Hepatocyte (in vitro differentiated cells): ENCODE measurements at places on chromosomes 5 and 9. TPM values are rescaled to one million over a fixed set of nuclear protein-coding genes. Genes with fewer than 3 reads are reported as not detected.

The BRIX1 gene
- 27.5 and 28.7 TPM in 2 replicates for total RNA-seq

The SPATA6L gene
- total RNA-seq: 1.0 and 2.5 TPM in 2 replicates

The CD274 gene
- total RNA-seq: 0.07 TPM in 1 of 2 replicates, not detected in the other

The PTBP3 gene
- 57.7 and 64.5 TPM in 2 replicates for total RNA-seq

DNA sequence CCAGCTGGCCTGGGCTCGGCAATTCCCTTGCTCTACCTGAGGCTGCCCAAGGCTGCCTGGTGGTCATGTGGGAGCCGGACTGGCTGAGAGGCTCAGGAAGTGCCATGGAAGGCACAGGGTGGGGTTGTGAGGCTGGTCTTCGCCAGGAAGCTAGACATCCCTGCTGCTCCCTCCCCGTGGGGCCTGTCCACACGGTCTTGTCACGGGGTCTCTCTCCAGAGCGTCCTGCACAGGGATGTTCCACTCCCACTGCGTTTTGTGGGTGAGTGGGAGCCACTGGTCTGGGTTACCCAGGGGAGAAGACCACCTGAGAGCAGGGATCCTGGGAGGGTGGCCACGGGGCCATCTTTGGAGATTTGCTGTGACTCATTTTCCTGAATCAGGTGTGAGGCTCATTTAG, 11.6 kb downstream of the GADD45G start:
- no peak for DNase-seq

GRCh38 chr9:114449236-114449635, 56.0 kb downstream of the WHRN start:
- no peak for DNase-seq

GRCh38 chr5:54658010-54658409, 140.5 kb downstream of the SNX18 start:
- DNase-seq: peak; percentile 56

DNA sequence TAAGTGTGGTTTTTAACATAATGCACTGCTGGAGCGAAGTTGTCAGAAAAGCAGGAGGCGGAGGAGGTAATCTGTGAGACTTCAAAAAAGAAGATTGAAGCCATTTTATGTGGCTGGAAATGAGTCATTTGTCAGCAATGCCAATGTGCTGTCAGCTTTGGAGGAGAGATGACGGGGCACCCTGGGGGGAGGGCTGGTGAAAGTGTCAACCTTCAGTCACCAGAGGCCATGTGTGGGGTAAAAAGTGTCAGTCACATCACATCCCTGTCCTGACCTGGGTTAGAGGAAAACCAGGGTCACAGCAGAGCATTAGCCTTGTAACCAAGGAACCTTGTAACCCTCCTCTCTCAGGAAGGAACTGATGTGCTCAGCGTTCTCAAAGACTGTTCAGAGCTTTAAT, 59.1 kb downstream of the TLR4 start:
- no peak for DNase-seq

- DNase-seq: no peak
Observed at GRCh38 chr9:12544700-12545099, 148.5 kb upstream of the TYRP1 start.

DNA sequence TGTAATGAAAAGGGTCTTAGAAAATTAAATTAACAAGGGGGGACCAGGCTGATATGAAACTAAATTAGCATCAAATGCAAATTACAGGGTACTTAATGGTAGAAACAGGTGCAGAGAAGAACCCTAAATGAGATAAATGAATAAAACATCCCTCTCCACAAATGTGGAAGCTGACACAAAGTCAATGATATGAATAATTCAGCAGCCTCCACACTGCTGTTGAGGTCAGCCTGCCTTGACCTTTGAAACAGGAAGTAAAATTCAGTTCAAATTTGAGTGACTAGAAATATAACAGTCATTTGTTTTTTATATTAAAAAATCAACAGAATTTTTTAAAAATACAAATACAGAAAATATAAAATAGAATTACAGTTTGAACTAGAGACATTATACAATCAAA, 40.0 kb downstream of the EBF1 start:
- no peak for DNase-seq

- no peak for DNase-seq
Observed at GRCh38 chr5:88258636-88259035, 10.0 kb downstream of the TMEM161B start.

DNA sequence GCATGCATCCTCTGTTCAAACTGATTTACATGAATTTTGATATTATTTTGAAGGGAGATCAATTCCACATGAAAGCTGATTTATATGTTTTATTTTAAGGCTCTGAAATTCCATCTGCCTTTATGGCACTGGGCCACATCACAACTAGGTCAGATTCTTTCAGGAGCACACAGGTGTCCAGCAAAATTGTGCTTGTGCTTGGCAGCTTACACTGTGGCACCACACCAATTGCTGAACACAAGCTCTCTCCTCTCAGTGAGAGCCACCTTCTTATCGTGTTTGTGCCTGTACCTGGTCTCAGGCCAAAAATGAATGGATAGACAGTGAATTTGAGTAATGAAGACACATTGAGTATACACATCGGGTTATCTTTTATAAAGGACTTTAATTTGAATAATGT, 200.4 kb downstream of the CDH10 start:
- no peak for DNase-seq

DNA sequence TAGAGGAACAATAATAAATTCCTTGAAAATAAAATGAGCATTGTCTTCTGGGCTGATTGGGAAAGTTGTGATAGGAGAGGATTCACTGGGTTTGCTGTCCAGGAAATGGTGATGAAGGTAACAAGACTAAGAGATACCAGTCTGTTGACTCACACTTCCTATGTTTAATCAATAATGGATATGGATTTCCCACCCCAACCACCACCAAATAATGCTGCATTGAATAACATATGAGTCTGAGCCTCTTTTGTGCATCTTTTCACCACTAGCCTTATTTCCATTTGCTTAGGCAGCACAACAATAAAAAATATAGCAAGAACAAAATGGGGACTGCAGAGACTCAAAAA, 120.2 kb upstream of the NFIB start:
- DNase-seq: no peak

DNA sequence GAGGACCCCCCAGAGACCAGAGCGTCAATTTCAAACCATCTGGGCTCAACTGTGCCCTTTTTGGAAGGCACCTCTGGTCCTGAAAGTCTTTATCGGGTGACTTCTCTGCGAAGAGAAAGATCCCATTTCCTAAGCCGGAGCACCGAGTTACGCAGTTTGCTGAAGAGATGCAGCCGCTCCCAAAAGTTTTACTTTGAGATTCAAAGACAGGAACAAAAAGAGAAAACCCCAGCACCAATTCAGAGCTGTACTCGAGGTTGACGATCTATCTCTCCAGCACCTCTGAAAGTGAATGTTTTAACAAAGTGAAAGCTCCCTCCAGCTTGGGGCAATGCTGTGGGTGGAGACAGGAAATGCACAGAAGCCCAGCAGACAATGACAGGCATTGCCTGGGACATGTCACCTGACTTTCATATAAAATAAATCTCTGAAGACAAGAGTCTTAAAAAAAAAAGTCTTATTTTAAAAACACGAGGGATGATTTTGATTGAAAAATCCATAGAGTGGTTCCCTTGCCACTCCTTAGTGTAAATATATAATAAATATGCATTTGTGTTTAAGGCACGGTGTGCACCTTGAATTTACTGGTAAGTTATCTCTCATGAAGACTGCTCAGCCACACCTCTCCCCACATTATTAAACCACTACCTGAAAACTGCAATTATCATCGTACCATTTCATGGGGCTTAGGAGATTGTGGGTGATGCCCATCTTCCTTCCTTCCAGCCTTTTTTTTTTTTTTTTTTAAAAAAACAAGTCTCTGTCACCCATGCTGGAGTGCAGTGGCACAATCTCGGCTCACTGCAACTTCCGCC, 79.9 kb downstream of the FNBP1 start:
- DNase-seq: no peak

DNA sequence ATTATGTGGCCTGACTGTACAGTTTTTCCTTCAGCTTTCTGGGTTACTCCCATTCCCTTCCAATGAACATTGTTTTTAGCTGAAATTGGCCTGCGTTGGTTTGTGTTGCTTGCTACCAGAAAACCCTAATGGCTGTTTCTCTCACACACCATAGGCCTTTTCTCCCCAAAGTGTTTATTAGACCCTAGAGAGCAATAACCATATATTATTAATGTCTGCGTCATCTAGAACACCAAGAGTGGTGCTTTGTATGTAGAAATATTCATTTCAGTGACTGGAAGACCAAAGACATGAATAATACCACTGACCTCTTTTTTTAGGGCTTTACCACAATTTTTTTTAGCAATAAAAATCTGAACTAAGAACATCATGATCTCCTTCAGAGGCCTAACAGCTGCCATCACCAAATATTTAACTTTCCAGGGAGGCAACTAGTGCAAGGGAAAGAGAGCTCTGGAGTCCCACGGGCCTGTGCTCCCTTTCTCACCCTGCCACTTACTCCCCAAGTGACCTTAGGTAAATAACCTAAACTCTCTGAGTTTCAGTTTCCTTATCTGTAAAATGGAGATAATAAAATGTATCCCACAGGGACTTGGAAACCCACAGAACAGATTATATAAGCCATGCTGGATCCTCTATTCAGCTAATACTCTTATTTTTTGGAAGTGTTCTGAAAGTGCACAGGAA, 201.9 kb upstream of the ISL1 start:
- no peak for DNase-seq

DNA sequence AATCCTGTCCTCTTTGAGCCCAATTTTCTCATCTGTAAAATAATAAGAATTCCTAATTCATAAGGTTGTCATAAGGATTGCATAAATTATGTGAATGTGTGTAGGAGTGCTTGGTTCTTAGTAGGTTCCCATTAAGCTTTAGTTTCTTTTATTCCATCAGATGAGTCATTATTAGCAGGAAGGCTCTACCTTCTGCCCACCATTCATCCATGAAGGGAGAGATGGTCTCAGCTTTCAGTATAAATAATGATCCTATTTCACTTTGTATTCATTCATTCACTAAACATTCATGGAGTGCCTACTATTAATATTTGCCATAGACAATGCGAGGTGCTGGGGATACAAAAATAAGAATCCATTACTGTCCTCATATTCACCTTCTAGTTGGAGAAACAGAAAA, 3.0 kb downstream of the CMYA5 start:
- DNase-seq: no peak

GRCh38 chr5:156402387-156402921, 75.5 kb downstream of the SGCD start:
- no peak for DNase-seq

DNA sequence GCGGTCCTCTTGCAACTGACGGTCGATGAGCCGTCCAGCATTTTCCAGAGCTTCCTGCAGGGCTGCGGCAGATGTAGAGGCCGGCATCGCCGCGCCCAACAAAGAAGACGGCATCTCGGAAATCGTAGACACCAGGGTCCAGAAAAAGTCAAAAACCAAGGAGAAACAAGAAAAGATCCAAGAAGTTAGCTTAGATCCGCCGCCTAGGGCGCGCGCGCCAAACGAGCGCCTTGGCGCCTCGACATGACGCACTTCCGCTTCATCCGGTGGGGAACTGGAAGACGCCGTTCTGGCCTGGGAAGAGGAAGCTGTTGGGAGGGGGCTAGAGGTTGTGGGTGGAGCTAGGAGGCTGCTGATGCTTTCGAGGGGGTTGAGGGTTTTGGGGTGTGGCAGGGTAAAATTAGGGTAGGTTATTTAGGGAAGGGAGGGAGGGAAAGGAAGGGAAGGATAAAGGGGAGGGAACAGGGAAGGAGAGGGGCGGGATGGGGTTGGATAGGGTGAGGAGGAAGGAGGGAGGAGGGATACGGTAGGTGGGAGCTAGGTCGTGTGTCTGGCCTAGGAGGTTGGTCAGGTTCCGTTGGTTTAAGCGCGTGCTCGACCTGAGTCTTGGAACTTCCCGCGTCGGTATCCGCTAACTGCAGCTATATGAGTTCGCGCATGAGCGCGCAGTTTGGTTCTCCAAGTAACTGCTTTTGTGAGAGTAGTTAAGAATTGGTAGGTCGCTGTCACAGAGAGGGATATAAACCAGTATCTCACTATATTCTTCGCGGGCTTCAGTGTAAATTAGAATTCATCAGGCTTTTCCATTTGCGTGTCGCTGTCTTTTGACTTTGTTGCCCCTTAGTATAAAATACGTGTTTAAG, at the start of gene NUP155:
Gene NUP155 (minus strand): TSS at position 243 of the 863 bp plus-strand sequence. CDS start 129 bp downstream, at position 114.
- peak; percentile 96 for DNase-seq

DNA sequence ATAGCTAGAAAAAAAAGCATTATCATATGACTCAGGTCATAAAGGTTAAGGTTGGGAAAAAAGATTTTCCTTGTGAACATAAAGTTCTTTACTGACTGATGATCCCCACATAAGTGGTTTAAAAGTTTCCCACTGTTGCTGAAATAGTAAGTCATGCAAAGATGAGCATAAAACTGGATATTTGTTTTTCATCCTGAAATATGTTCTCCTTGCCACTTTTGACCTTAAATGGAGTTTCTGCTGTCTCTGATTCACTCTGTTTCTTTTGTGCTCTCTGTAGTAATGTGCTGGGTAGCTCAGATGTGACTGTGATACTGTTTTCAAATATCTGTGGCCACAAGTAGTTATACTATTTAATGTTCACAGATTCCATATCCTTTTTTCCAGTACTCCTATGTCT, 162.5 kb upstream of the GAS1 start:
- no peak for DNase-seq

- no peak for DNase-seq
Observed at GRCh38 chr5:143010351-143010750, 240.2 kb downstream of the ARHGAP26 start.
